ENCODE measurements at places on chromosomes 6 and 20.

DNA sequence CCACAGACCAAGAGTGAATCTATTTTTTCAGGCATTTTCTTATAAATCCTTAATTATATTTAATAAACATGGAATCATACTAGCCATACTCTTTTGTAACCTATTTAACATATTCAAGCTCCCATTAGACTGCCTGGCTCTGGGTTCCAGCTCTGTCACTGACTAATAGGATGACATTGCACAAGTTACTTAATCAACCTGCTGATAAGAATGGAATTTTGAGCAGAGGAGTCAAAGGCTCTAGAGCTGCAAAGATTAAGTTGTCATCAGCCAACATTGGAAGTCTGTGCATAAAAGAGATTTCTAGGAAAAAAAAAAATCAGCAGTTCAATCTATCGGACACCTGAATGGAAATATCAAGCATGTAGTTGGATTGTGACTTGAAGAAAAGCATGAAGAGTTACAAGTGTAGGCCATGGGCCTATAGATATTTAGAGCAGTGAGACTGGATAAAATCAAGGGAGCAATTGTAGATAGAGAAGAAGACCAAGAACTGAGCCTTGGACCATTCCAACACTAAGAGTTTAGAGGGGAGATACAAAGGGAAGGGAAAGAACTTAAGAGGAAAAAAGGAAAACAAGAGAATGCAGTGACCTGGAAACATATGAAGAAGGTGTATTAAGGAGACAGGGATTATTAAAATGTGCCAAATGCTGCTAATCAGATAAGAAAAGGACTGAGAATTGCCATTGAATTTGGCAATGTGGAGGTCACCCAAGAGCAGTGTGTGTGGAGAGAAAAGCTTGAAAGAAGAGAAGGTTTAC, 11.0 kb upstream of the HINT3 start:
- DNase-seq, result no peak

- no peak for DNase-seq
These were observed 42.1 kb downstream of the MDN1 start for GRCh38 chr6:89777455-89777854.

DNA sequence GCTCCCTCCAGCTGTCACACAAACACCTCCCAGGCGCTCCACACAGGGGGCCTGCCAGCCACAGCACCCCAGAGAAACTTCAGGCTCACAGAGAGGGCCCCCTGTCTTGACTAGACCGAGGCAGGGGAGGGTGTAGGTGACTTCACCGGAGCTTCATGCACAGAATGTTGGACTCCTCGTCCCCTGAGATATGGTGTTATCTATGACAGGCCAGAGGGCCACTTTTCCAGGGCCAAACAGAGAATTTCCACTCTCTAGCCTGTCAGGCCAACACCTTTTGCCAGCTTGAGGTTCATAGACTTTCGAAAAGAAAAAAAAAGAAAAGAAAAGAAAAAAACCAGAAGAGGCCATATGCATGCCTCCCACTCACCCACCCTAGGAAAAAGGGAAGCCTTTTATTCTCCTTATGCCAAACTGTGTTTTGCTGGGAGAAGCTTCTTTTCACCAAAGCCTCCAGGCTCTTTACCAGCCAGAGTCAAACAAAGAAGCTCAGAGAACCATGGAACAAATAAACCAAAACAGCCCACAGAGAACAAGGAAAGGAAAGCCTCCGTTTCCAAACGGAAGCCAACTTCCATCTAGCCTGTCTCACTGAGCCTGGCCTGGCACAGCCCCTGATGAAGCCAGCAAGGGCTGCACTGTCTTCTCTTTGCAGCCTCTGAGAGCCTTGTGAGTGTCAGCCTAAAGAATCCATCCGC, 313.2 kb upstream of the JARID2 start:
- no peak for DNase-seq

DNA sequence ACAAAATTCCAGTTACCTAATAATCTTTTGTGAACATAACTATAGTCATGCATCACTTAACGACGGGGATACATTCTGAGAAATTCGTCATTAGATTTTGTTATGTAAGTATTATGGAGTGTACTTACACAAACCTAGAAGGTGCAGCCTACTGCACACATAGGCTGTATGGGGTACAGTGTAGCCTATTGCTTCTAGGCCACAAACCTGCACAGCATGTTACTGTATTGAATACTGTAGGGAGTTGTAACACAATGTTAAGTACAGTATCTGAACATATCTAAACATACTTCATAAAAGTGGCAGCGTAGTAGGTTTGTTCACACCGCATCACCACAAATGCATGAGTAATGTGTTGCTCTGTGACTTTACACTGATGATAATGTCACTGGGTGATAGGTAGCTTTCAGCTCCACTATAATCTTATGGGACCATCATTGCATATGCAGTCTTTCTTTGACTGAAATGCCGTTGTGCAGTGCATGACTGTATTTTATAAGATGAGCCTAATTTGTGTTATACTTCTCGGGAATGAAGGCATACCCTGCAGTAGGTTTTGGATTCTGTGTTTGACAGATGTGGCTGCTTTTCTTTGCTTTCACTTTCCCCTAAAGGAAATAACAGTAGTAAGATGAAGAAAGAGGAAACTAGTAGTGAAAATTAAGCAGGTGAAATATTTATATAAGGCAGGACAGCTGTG, 365.6 kb downstream of the FARS2 start:
- DNase-seq, result no peak

- DNase-seq, result no peak
These were observed 23.9 kb upstream of the ASXL1 start for GRCh38 chr20:32333988-32334885.

DNA sequence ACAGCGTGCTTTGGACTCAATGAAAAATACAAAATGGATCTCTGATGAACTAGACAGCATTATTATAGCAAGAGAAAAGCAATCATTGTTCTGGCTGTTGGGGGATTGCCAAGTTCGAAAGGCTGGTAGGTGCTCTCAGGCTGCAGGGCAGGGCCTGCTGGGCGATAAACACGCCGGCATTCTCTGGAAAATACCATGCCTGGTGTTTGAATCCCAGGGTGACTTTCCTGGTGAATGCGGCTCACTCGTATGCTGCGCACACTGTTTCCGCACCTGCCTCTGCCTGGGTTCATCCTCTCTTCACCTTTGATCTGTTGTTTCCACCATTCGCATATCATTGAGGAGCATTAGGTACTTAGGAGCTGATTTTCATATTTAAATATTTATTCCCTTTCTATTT, 37.4 kb downstream of the GCNT2 start:
- DNase-seq, result no peak

- DNase-seq, result no peak
These were observed 35.1 kb downstream of the EYS start for GRCh38 chr6:65671922-65672321.

GRCh38 chr6:159828074-159828473, 28.0 kb downstream of the PNLDC1 start:
- DNase-seq, result no peak

- no peak for DNase-seq
These were observed 175.5 kb downstream of the CLVS2 start for GRCh38 chr6:123171341-123172115.

DNA sequence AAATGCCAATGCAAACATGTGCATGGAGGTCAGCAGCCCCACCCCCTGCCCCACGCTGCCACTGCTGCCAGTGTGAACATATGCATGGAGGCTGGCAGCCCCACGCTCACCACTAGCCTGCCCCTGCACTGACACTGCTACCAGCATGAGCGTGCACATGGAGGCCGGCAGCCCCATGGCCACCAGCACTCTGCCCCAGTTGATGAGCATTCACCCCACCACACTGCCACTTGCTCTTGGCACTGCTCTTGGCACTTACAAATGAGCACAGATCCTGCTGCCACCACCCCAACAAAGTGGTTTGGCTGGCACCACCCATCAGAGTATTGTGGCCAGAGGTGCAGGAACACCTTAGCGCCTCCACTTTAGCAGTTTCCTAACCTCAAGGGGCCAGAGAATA, 174.1 kb downstream of the KHDC1L start:
- no peak for DNase-seq

DNA sequence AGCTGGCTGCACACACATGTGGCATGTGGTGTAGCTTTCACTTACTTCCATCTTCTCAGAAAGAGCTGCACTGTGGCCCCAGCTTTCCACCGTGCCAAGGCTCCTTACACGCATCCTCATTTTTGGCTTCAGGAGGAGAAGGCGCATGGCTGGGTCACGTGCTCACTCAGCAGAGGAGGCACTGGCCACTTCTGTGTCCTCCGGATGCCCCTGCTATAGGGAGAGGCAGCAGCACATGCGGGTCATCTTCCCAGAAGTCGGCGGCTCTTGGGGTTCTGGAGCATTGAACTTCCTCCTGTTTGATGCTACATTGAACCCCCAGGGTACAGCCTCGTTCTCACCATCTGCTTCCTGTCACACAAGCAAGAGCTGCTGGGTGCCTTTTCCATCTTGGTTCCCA, 111.3 kb downstream of the FAM120B start:
- DNase-seq, result no peak

DNA sequence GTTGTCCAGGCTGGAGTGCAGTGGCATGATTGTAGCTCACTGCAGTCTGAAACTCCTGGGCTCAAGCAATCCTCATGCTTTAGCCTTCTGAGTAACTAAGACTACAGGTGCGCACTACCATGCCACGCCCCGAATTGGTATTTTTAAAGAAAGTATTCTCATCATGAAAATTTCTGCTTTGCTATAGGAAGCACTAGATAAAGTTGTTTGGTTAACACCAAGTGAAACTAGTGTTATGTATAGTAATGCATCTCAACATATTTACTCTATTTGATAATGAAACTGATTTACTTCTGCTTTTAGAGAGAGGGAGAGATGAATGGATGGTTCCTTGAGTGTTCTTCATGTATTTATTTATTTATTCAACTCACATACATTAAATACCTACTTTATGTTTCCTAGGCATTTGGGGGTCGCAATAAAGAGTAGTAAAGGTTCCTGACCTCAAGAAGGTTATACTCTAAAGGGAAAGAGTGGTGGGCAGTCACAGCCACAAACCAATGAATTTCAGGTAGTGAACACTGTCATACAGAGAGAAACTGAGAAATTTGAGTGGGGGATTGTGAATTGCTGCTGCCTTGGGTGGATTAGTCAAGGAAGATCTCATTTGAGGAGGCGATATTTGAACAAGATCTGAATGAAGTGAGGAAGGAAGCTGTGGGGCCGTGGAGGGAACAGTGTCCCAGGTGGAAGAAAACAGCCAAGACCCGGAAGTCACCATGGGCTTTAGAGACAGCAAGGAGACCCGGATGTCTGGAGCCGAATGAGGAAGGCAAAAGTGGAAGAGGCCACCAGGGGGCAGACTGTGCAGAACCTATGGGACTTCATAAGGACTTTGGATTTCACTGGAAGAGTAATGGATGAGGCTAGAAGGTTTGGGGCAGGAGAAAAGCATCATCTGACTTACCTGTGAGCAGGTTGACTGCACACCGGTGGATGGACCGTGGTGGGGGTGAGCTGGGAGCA, 185.6 kb downstream of the TSHZ2 start:
- no peak for DNase-seq

DNA sequence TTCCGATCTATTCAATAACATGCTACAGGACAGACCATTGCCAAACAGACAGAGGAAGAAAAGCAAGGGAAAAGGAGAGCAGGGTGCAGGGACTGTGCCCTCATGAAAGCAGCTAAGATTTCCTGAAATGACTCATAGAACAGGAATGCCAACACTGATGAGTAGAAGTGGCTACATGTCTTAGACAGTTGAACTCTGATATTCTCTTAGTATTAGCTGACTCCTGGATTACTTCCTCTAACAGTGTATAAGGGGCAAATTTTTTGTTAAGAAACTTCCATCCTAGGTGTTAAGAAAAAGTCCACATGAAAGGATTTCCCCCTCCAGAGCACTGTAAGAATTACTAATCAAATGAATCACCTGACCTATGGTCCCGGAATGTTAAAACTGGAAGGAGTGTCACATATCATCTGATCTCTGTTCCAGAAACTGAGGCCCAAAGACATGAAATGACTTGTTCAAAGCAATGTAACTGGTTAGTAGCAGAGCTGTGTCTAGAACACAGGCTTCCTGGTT, 224.9 kb downstream of the IBTK start:
- no peak for DNase-seq

DNA sequence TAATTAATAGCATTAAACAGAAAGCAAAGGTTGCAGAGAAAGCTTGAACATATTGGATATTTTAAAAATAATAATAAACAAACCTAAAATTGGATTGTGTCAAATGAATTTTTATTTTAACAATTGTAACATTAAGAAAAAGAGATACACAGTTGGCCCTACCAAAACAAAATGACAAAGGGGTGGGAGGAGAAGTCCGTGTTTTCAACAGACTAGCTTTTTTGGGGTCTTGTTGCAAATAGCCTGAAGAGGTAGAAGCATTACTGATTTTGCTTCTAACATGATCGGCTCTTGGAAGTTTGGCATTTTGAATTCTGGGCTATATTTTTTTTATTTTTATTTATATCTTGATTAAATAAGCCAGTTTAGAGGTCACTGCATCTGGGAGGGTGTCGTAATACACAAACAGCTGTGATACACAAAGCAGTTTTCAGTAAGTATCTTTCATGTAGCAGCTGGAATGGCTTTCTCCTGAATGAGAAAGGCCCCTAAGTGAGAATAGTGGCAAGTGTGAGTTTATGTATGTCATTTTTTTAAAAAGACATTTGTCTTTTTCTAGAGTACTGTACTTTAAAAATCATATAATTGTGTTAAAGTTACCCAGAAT, 85.5 kb upstream of the ZNF217 start:
- DNase-seq, result no peak

- DNase-seq, result no peak
These were observed 11.5 kb downstream of the LPIN3 start for GRCh38 chr20:41352106-41352505.

DNA sequence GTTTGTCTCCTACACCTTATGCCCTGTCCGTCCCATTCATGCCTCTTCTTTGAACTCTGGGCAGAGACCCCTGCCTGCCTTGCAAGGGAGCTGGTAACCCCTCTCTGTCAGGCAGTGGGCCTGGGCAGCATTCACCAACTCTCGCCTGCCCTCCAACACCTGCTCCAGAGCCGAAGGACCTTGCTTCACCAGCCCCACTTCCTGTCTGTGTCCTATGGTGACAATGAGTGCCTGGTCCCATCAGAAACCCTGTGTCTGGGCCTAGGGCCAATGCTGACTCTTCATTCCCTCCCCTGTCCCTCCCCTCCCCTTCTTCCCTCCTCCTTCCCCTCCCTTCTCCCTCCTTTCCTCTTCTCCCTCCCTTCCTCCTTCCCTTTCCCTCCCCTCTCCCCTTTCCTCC, 22.8 kb upstream of the PCMTD2 start:
- no peak for DNase-seq

DNA sequence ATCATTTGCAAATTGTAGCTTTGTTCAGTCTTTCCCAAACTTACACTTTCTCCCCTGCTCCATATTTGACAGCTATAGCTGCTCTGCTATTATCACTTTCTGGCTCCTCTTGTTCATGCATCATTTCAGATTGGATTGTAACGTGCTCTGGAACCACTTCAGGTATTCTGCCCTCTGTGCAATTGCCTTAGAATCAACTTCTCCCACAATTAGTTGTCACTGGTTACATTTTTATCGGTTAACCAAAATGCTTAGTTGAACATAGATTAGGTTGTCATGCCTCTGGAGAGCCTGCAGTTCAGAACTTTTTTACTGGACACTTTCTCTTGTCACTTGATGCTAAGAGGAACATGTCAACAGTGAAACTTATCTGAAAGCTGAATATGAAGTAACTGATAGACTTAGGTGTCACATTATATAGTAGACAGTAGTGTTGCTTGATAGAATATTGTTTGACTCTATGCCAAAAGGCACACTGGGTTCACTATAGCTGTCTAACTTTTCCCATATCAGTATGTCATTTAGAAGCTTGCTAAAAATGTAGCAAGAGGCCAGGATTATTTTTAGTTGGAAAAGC, 127.7 kb upstream of the PTPRK start:
- DNase-seq, result no peak

- DNase-seq, result no peak
These were observed 8.1 kb upstream of the GUCA1A start for GRCh38 chr6:42165016-42165415.

Data from left renal cortex interstitium (tissue), 4 donors.